Memory B cell (primary cell): ENCODE measurements at places on chromosomes 4 and X.

- DNase-seq, result no peak
These were observed 363.9 kb downstream of the PPP3CA start for GRCh38 chr4:100983426-100983825.

GRCh38 chr4:184021389-184021788 is 116.3 kb downstream of the STOX2 start:
- DNase-seq, result no peak

DNA sequence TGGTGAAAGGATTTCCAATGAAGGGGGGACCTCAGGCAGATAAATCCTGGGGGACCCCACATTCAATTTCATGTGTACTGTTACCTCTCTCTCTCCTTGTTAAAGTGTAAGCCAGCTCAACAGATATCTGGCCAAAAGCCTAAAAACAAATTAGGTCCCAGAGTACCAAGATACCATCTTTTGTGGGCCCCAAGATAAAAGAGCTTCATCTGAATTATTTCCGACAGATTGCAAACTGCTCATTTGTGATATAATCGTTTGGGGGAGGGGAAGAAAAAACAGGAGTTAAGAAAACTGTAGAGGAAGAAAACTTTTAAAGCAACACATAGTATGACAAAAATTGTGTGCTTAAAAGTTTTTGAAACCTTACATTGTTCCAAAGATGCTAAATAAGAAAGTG is 33.6 kb downstream of the GRIA3 start:
- DNase-seq, result no peak

GRCh38 chrX:68932611-68933010 is 103.8 kb downstream of the EFNB1 start:
- no peak for DNase-seq

GRCh38 chrX:7542587-7543380 is 300.2 kb upstream of the VCX start:
- DNase-seq, result no peak

- DNase-seq, result no peak
These were observed 367.8 kb upstream of the SLC7A11 start for GRCh38 chr4:138609943-138610350.

DNA sequence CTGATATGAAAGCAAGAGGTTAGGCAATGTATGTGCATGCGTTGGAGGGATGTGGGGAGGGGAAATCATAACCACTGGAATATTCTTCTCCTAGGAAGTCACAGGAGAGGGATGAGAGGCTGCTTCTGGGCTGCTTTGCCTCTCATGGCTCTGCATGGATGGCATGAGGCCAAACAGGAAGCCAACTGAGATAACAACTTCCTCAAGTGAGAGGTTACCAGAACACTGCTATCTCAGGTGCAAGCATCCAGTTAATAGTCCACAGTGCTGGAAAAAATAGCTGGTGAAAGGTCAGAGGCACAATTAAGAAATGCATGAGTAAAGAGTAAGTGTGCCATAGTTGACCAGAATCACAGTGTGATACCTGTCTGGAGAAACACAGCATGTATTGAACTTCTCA is 113.3 kb downstream of the ELOVL6 start:
- no peak for DNase-seq

GRCh38 chr4:95761871-95762270 is 78.0 kb upstream of the PDHA2 start:
- no peak for DNase-seq
